Suppressor macrophage treated with lipopolysaccharide for 4 hours (primary cell): ENCODE measurements at places on chromosomes 2 and 18.

DNA sequence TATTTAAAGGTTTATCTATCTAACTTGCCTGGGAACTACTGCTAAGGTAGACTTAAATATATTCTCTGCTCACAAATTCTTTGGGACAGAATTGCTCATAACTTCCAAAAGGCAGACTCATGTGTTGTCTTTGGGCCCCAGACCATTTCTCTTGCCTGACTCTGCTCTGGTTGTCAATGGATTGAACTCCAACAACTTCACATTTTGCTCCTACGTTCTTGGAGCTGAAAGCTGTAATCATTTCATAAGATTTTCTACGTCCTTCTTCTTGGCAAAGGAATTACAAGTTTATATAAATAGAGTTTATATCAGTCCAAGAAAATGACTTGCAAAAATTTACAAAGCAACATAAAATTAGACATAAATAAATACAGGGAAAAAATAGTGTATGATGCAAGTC lies 32.9 kb upstream of the PPM1B start:
- no peak for DNase-seq

GRCh38 chr2:119940856-119941255 lies 72.0 kb upstream of the EPB41L5 start:
- no peak for DNase-seq

- DNase-seq, result no peak
Observed at GRCh38 chr2:40036241-40036640, 257.2 kb upstream of the THUMPD2 start.

DNA sequence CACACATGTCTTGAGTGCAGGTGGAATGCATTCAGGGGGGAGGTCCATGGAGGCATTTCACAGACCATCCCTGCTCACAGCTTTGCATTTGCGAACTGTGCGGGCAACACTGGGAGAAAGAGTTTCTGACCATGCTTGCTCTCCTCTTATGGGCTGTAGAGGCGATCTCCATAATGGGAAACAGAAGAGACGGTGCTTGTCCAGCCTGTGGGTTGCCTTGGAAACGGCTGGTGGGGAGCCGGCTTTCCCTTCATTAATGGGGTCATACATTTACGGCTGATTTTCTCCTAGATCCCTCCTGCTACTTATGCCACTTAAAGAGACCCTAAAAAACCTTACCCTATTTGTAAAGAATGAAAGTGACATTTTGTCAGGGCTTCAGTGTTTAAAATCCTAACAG lies 147.4 kb downstream of the SOX11 start:
- DNase-seq, result no peak

- no peak for DNase-seq
Observed at GRCh38 chr2:69017080-69017479, 4.1 kb downstream of the ANTXR1 start.

- DNase-seq, result no peak
Observed at GRCh38 chr2:132550946-132551345, 119.1 kb downstream of the LYPD1 start.

DNA sequence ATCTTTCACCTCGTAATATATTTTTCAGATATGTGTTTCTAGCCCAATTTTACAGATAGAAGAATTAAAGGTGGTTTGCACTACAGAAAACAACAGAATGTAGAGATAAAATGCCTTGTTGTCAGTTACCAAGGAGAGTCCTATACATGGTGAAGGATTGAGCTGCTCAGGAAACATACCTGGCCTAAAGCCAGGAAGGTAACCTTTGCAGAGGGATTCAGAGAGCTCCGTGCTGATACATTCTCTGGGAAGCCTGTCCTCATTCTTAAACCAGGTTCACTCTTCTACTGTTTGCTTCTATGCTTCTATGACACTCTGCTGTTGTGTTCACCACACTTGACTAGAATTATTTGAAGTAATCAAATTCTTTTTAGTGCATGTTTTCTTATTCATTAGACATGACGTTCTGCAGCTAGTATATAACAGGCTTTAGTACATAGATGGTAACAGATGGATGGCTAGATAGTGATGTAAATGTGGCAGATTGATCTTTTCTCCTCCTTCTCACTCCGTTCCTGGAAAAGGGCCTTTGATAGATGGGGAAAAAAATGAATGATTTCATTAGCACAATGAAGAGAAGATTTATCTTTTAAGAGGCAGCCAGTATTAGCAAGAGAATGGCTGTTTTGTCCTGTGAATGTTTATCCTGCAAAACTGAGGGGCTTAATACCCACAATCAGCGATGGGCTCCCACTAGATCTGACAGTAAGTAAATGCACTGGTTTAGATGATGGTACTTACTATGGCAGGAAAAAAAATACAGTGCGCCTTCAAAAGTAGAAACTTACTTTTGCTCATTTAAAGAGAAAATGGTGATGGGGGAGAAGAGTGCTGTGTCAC lies 589.6 kb upstream of the FAM98A start:
- no peak for DNase-seq

- DNase-seq, result peak; percentile 29
Observed at GRCh38 chr18:12652861-12653401, 5.0 kb downstream of the SPIRE1 start.

GRCh38 chr2:30421604-30422443 lies 25.2 kb upstream of the LCLAT1 start:
- no peak for DNase-seq

DNA sequence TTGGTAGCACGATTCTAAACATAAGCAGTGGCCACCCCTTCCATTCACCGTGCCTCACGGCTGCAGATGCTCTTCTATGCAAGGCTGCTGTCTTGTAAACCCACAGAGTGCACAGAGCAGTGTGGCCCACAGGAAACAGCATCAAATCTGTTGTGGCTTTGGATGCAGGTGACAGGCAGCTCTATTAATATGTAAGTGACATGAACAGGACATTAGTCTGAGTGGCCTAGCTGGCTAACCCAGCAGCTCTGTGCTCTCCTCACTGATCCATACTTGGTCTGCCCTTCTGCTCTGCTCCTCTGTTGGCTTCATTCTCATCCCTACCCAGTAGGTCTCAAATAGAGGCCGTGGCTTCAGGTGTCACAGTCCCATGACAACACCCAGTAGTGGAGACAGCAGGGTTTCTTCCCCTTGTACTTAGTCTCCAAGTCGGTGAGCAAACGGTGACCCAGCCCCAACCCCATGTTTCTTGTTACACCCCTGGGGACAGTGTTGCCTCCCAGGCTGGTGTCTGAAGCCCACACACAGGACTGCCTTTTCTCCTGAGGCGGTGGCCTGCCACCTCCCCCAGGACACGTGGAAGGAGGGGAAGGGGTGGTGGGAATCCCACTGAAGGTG lies 5.8 kb downstream of the SH3RF3 start:
- DNase-seq, result no peak

- DNase-seq, result no peak
Observed at GRCh38 chr2:16958266-16958665, 292.6 kb upstream of the CYRIA start.

DNA sequence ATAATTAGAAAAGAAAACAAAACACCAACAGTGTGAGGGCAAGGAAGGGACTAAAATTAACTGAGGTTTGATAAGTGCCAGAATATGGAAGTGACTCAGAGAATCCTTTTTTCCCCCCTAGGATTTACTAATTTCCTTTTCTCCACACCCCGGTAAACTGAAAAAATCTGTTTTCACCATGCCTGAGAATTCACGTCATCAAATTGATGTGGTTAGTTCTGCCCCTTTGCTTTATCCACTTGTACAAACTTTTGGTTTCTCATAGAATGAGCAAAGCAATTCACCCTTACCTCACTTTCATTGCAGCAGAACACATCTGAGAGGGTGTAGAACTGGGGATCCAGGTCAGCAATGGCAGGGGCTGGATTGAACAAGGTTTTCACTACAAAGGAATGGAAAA lies 57.8 kb downstream of the RBKS start:
- peak; percentile 71 for DNase-seq

DNA sequence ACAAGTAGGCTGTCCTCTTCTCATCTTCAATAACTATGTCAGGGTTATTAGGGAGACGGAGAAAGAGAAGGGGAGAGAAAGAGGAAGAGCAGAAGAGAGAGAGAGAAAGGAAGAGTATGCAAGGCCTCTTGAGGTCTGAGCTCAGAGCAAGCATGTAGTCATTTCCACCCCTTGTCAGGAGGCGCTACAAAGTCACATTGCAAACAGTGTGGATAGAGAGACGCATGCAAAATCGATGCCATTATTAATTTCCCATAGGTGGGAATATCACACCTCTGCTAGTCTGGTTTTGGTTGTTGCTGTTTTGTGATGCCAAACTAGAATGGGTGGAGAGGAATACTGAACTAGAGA lies 24.2 kb upstream of the SERPINE2 start:
- no peak for DNase-seq

- DNase-seq, result no peak
Observed at GRCh38 chr2:36528274-36528673, 69.7 kb downstream of the FEZ2 start.

GRCh38 chr2:161436411-161436810 lies 20.3 kb downstream of the TBR1 start:
- no peak for DNase-seq

- DNase-seq, result no peak
Observed at GRCh38 chr2:150491943-150492342, 4.5 kb upstream of the RND3 start.
